ENCODE measurements at places on chromosomes 11 and 22.

- no peak for DNase-seq
Observed at GRCh38 chr11:84358034-84358433, 1071.9 kb upstream of the CCDC90B start.

- DNase-seq = no peak
Observed at GRCh38 chr22:42673898-42674401, 24.8 kb upstream of the CYB5R3 start.

DNA sequence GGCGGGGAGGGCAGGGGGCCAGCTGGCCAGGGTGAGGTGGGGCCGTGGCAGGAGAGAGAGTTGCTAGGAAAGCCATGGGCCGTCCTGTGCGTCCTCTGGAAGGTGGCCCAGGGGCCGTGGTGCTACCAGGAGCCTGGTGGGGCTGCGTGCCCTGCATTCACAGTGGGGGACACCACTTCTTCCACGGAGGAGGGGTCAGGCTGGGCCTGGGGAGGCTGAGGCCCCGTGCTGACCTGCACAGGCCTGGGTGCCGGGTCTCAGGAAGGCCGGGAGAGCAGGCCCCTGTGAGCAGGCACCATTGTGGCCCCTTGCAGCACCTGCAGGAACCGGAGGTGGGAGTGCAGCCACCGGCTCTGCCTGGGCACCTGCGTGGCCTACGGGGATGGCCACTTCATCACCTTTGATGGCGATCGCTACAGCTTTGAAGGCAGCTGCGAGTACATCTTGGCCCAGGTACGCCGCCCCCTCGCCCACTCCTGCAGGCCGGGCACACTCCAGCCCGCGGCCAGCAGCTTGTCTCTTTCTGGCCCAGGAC lies 12.0 kb downstream of the MUC5B start:
- DNase-seq = no peak

- no peak for DNase-seq
Observed at GRCh38 chr11:79333355-79333754, 107.5 kb downstream of the TENM4 start.

- DNase-seq = peak; percentile 65
Observed at GRCh38 chr11:125167292-125167953, 2.9 kb downstream of the PKNOX2 start.

DNA sequence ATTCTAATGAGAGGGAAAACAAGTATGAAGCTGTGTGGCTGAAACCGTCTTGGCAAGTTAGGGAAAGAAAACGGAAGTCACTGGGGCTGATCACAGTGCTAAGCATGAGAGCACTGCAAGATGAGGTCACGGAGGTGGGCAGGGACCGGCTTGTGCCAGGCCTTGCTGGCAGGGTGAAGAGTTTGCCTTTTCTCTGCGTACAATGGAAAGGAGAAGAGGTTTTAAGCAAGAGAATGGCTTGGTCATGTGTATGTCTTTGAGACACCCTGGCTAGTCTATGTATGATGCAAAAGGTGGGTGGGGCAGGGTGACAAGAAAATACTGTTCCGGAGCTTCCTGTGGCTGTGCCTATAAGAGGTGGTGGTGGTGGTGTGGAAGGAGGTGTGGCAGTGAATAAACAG lies 567.9 kb downstream of the NTM start:
- DNase-seq = no peak

GRCh38 chr22:32255726-32256125 lies 579 bp upstream of the SLC5A4 start:
- DNase-seq = no peak

DNA sequence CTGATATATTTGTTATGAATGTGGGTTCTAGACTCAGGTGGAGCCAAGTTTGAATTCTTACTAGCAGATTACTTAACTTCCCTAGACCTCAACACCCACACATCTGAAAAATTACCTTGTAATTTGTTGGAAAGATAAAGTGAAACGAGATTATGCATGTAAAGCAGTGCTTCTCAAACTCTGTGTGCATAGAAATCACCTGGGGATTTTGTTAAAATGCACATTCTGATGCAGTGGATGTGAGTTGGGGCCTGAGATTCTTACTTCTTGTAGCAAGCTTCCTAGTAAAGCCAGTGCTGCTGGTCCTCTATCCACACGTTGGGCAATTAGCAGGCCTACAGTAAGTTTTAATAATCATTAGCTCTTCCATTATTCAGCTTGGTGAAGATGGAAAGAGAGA lies 15.1 kb upstream of the CEP295 start:
- no peak for DNase-seq

DNA sequence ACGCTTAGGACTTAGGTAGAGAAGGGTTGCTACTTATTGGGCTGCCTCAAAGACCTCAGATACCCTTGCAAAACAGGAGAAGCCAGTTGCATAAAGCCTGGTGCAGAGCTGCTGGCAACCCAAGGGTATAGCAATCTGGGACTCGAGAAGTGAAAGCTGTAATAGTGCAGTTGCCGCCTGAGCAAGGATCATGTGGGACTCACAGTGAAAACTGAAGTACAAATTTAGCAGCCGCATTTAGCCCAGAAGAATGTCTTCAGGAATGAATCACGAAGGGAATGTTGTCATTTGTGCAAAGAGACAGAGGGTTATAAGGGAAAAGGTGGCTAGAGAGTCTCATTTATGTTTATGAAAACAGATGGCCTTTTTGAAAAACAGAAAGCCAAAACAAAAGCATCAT lies 267.2 kb downstream of the TENM4 start:
- no peak for DNase-seq

DNA sequence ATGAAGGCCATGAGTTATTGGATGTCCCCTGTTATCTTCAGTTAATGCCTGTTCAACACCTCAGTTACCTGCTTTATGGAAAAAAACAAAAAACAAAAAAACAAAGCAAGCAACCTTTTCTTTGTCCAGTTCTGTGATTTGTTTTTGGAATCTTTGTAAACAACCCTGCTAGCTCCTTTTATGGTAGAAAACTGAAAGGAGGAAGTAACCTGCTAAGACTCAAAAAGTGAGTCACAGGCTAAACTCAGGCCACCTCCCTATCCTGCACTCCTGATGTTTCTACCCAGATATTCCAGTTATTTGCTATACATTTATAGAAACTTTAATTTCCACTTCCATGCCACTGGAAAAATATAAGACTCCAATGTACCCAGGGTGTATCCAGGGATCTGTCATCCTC lies 20.6 kb upstream of the TLCD5 start:
- no peak for DNase-seq

GRCh38 chr11:123472236-123472935 lies 42.3 kb downstream of the GRAMD1B start:
- no peak for DNase-seq

GRCh38 chr11:59759900-59760299 lies 4.7 kb downstream of the STX3 start:
- DNase-seq = no peak

- peak; percentile 26 for DNase-seq
Observed at GRCh38 chr11:74449369-74449931, 17.9 kb downstream of the KCNE3 start.

DNA sequence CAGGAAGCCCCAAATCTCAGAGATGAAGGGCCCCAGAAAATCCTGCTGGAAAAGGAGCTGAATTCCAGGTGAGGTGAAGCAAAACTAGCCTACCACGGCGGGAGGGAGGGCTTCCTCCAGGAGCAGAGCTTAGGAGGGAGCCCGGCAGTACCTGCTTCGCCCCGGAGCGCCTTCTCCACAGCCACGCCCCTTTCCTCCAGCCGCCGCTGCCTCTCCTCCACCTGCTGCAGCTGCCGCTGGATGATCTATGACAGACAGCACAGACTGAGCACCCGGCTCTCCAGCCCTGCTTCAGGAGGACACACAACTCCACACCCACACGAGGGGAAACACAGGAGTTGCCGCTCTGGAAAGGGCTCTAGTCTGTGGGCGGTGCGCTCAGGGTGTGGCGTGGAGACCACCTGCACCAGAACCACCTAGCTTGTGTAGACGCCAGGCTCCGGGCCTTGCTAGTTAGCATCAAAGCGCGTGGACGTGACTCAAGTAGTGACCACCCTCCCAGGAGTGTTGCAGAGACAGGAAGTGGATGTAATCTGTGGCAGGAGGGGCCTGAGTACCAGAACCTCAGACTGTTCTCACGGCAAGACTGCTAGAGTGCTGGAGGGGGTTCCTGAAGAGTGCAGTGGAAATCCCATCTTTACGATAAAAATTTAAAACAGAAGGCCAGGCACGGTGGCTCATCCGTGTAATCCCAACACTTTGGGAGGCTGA lies 34.6 kb upstream of the BID start:
- no peak for DNase-seq

Measured in uterus (tissue), 4 donors.